Osteoblast (primary cell): ENCODE measurements at places on chromosomes 7 and 10. TPM values are rescaled to one million over a fixed set of nuclear protein-coding genes. Genes with fewer than 3 reads are reported as not detected.

Gene ASIC3
- under 0.01 and 0.29 TPM in 2 replicates for total RNA-seq

Gene TACR2
- total RNA-seq: 0.29 and 0.36 TPM in 2 replicates

Gene TRIL
- 0.29 and 0.36 TPM in 2 replicates for total RNA-seq

Gene ZNF727
- total RNA-seq: 0.29 and 1.8 TPM in 2 replicates

Gene KEL
- not detected in 2 replicates for total RNA-seq

Gene VAX1
- total RNA-seq: not detected in 2 replicates

Gene PRKCQ
- total RNA-seq: not detected in 2 replicates

Gene OPN4
- total RNA-seq: not detected in 2 replicates

Gene PPP3CB
- total RNA-seq: 34.7 and 40.1 TPM in 2 replicates

Gene LRRC61
- total RNA-seq: 1.8 and 4.0 TPM in 2 replicates

Gene LDB1
- 62.2 and 63.6 TPM in 2 replicates for total RNA-seq

Gene MAT1A
- total RNA-seq: not detected in 2 replicates

Gene CDHR3
- total RNA-seq: 6.5 and 8.3 TPM in 2 replicates

Gene AS3MT
- 6.2 and 8.0 TPM in 2 replicates for total RNA-seq

Gene NRCAM
- total RNA-seq: 0.88 and 2.2 TPM in 2 replicates

Gene PKD2L1
- total RNA-seq: not detected in 2 replicates

Gene POMZP3
- 2.5 and 8.0 TPM in 2 replicates for total RNA-seq

Gene HSPA12A
- total RNA-seq: 10.0 and 10.9 TPM in 2 replicates

Gene NEURL1
- under 0.01 TPM in 1 of 2 replicates, not detected in the other for total RNA-seq

Gene DNAJC1
- 83.1 and 83.2 TPM in 2 replicates for total RNA-seq

Gene ECHDC3
- 0.36 and 13.8 TPM in 2 replicates for total RNA-seq

Gene SAMD9
- 29.3 and 30.4 TPM in 2 replicates for total RNA-seq

Gene SYT15
- under 0.01 TPM in 2 replicates for total RNA-seq

Gene DDC
- not detected in 2 replicates for total RNA-seq

Gene AKR1D1
- total RNA-seq: under 0.01 TPM in 1 of 2 replicates, not detected in the other

Gene CLDN3
- total RNA-seq: not detected in 2 replicates

Gene MKI67
- 2.5 and 3.5 TPM in 2 replicates for total RNA-seq

Gene HOXA3
- total RNA-seq: 3.5 and 4.0 TPM in 2 replicates

Gene CDK14
- total RNA-seq: 39.1 and 54.8 TPM in 2 replicates

Gene HGF
- total RNA-seq: 41.3 and 69.8 TPM in 2 replicates

Gene PHTF2
- 28.6 and 31.5 TPM in 2 replicates for total RNA-seq

Gene AKR1C8
- total RNA-seq: not detected in 2 replicates

Gene GTF2IRD2
- 12.7 and 17.0 TPM in 2 replicates for total RNA-seq

Gene TMEM236
- total RNA-seq: under 0.01 TPM in 2 replicates

Gene TIMM23B
- 22.8 and 23.6 TPM in 2 replicates for total RNA-seq

Gene TBC1D12
- total RNA-seq: 38.6 and 43.1 TPM in 2 replicates

Gene MACC1
- 0.29 and 0.36 TPM in 2 replicates for total RNA-seq

Gene SAP25
- total RNA-seq: not detected in 2 replicates

Gene DPYSL4
- total RNA-seq: 0.72 and 2.4 TPM in 2 replicates

Gene ZFAND2A
- 11.8 and 13.0 TPM in 2 replicates for total RNA-seq

Gene HMX3
- total RNA-seq: not detected in 2 replicates
